ENCODE measurements at places on chromosomes 13 and 19.

DNA sequence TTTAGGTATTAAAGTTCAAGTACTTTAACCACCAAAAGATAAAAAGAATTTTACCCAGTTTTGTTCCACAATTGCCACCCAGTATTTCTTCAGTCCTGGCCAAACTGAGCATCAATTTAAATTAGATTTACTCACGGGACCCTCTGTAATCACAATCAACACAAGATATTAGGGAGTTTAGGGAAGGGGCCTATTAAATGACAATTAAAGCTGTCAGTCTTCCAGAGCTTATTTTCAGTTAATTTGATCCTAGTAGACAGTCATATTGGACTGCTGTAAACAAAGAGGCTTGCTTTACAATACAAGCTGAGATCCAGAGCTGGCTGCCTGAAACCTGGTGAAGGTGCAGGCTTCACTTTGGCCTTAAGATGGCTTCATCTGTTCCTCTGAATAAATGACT is 321.2 kb upstream of the NBEA start:
- peak; percentile 41 for DNase-seq

DNA sequence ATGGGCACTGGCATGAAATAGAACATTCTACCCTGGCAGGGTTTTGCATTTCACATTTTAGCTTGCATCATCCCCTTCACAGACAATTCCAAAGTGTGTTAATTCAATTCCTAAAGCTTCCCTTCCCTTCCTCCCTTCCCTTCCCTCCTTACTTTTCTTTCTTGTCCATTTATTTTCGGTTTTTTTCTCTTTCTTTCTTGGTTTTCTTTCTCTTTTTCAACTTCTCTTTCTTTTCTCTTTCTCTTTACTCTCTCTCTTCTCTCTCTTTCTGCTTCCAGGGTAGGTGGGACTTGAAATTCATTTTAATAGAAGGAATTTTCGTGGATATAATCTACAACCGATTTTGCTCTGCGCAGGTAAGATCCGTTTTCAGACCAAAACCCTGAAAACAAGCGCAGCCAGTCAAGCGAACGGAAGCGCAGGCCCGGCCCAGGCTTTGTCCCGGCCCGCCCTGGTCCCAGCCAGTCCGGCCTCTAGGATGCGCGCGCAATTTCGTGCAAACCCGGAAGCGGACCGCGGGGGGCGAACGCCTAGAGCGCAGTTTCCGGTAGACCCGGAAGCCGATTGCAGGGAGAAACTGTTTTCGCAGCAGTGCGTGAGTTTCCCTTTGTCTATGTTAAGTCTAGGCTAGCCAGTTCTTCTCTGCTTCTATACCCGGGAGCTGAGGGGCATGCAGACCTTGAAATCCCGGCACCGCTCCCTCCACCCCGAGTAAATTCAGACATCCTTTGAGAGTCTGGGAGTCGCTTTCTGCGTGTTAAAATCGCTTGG is at the start of gene ZNF528:
Gene ZNF528, plus strand, starts transcription at position 540 of the 771 bp plus-strand sequence. CDS start 4,165 bp downstream, outside the sequence.
- DNase-seq: peak; percentile 53

DNA sequence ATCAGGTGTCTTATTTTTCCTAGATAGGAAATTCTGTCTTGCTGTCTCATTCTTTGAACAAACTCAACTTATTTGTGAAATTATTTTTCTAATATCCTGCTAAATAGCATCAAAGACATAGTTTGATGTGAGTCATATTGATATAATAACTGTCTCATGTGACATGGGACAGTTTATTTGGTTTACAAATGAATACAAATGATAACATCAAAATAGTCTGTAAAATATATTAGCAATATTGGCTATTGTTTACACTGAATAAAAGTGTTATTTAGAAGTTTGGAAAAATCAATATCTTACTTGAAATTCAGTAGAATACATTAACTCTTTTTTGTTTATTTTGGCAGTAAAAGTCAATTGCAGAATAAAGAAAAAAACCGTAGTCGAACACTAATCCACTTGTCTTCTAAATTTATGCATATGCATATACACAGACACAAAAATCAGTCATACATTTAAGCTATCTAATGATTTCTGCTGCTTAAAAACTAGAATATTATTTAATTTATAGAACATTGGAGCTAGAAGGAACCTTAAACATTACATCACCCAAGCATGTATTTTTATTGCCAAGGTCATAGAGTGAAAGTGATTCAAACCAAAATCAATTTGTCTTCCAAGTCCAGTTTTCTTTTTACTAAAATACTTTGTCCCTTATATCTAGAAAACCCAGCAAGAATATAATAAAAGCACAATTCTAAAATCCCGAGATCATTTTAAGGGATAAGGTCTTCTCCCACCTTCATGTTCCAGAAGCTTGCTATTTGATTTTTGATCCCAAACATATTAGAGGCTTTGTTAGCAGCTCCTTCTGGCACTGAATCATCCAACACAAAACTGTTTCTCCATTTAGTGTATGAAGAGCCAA is 776.5 kb upstream of the SLITRK1 start:
- no peak for DNase-seq

GRCh38 chr13:106916329-106916976 is 348.5 kb upstream of the ARGLU1 start:
- no peak for DNase-seq

GRCh38 chr19:45413497-45413896 is 7.1 kb downstream of the POLR1G start:
- DNase-seq: no peak

GRCh38 chr13:93309886-93310523 is 83.4 kb downstream of the GPC6 start:
- no peak for DNase-seq

- DNase-seq: no peak
These were observed 22.3 kb downstream of the PEPD start for GRCh38 chr19:33499248-33499647.

- no peak for DNase-seq
These were observed 96.7 kb upstream of the TRPC4 start for GRCh38 chr13:37966266-37966665.

DNA sequence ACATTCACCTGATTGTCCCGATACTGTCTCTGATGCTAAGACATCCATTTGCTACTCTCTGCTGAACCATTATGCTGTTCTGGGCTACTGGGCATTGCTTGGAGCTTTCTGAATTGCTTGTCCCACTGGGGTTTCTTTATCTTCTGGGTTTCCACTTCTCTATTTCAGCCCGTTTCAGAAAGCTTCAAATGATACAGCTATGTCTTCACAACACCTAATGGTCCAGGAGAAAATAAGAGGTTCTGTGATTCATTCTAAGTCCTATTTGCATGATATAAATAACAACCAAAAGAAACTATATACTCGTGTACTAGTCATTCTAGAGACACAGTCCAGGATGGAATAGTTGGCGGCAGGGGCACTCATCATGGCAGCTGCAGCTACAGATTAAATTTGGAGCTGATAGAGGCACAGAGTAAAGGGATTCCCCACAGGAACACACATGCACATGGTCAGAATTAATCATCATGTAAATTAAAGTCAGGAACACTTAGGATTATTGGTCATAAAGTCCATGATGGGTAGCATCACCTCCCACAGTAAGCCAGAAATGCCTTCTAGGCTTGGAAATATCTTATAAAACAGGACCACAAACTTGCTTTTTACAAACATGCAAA is 33.3 kb upstream of the SCEL start:
- no peak for DNase-seq

- DNase-seq: no peak
These were observed 36.6 kb upstream of the PEPD start for GRCh38 chr19:33558151-33558550.

GRCh38 chr19:6276447-6276846 is 3.3 kb downstream of the MLLT1 start:
- no peak for DNase-seq

GRCh38 chr19:34502582-34503411 is 21.2 kb downstream of the WTIP start:
- DNase-seq: no peak

DNA sequence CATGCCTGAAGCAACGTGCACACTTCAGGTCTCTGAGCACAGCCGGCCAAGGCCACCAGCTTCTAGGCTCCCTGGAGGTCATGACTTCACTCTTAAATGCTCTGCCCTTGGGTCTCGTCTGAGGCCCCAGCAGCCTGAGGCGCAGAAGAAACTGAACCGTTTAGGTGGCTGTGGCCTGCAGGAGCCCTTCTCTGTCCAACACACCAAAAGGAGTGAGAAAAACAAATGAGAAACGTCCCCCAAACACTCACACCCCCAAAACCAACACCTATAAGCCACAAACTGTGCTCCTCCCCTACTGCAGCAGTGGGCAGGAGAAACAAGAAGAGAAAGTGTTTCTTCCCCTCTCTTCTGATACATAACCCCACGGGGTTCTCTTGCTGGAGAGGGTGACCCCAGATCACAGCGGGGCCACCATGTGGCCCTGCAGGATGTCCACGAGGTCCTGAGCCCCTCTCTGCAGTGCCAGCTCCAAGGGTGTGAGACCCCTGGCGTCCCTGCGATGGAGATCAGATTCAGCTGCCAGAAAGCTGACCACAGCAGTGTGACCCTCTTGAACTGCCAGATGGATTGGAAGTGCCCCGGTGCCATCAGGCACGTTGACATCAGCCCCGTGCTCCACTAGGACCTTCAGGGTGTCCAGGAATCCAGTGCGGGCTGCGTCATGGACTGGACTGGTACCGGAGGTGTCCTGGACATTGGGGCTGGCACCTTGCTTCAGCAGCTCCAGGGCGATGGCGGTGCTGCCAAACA is 1.0 kb upstream of the KRI1 start:
- no peak for DNase-seq

GRCh38 chr13:27117952-27118351 is 53.7 kb downstream of the USP12 start:
- DNase-seq: peak; percentile 88

DNA sequence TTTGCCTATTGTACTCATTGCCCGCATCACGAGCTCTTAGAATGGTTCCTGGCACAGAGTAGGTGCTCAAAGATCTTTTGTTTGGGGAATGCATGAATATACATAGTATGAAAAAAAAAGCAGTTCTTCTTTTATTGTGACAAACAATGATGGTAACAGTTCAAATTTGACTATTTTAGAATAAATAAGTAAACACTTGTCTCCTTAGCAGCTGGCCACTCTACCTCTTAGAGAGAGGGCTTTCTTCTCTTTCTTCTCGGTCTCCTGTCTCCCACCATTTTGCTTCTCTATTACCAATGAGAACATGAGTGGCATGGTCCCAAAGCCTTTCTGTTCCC is 639 bp upstream of the SLAIN1 start:
- DNase-seq: no peak

- no peak for DNase-seq
These were observed 15.2 kb downstream of the BCAT2 start for GRCh38 chr19:48795685-48796070.

DNA sequence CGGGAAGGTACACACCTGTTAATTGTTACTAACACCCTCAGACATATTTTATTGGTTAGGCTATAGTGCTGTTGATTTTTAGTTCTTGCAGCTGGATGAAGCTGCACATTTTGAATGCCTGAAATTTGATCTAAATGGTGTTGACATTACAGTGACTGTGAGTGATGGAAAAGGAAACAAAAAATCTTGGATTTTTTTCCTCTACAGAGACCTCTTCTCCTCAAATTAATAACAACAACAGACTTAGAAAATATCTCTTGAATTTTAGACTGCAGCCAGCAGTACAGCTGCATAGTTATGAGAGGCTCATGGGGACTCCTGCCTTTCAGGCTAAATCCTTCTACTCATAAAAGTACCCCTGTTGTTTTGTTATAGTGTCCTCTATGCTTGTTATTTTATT is 500.5 kb upstream of the SPRY2 start:
- no peak for DNase-seq

- DNase-seq: no peak
These were observed 12.0 kb upstream of the KCNC3 start for GRCh38 chr19:50341091-50341564.

DNA sequence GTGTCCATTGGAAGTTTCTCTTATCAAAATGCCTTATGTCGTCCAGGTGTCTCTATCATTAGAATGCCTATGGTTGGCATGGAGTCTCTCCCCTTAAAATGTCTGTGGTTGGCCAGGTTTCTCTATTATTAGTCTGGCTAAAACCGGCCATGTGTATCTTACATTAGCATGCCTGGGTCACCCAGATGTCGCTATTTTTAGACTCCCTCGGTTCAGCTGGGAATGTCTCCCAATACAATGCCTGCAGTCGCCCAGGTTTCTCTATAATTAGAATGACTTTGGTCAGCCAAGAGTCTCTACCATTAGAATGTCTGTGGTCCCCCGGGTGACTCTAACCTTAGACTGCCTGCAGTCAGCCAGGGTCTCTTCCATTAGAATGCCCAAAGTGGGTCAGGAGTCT is 1536.1 kb downstream of the UQCRFS1 start:
- DNase-seq: no peak

DNA sequence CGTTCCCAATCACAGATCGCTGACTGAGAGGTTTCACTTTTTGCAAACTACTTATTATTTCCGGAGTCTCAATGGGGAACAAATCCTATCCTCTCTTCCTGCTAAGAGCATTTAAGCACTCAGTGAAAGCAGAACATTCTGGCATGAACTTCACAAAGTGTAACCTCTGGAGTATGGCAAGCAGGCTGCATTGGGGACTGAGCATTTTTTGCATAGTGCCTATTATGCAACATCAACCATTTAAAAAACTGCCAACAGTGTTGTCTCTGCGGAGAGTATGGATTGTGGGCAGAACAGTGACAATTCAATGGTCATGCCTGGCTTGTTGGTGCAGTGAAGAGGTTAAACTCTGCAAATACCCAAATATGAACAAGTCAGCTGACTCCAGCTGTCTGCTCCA is 484.6 kb downstream of the OLFM4 start:
- DNase-seq: no peak

DNA sequence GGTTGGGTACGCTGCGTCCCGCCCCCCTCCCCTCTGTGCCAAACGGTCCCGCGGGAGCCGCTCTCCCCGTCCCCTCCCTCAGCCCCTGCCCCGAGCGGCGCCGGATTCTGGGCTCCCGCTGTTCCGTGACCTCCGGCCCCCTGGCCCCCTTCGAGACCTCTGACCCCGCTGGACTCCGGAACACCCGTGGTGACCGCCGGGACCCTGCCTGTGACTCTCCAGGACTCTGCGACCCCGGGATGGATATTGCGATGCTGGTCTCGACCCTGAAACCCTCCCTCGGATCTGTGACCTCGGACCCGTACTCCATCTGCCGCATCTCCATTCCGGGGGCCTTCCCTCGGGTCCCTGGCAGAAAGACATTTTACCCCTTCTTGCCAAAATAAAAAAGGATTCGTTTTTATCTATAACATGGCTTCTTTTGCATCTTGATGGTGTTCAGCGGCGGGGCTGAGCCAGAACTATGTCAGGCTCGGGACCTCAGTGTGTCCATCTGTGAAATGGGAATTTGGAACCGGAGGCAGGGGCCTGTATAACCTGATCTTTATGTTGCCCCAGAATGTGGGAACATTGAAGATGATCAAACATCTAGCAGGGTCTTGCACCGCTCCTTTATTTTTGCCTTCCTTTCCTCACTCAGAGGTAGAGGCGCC is 654 bp upstream of the MEGF8 start:
- no peak for DNase-seq

GRCh38 chr13:26896986-26897668 is 136.5 kb upstream of the GPR12 start:
- no peak for DNase-seq
